Activated T-cell treated with anti-CD3 and anti-CD28 coated beads, Interleukin-2, amount 50 U/mL, for 48 hours (primary cell): ENCODE measurements at places on chromosomes 2 and 18.

- no peak for DNase-seq
Observed at GRCh38 chr18:56109757-56110156, 521.8 kb upstream of the TCF4 start.

- no peak for DNase-seq
Observed at GRCh38 chr2:48600204-48600813, 17.3 kb upstream of the GTF2A1L start.

GRCh38 chr2:162887902-162888301, 49.3 kb upstream of the KCNH7 start:
- no peak for DNase-seq

DNA sequence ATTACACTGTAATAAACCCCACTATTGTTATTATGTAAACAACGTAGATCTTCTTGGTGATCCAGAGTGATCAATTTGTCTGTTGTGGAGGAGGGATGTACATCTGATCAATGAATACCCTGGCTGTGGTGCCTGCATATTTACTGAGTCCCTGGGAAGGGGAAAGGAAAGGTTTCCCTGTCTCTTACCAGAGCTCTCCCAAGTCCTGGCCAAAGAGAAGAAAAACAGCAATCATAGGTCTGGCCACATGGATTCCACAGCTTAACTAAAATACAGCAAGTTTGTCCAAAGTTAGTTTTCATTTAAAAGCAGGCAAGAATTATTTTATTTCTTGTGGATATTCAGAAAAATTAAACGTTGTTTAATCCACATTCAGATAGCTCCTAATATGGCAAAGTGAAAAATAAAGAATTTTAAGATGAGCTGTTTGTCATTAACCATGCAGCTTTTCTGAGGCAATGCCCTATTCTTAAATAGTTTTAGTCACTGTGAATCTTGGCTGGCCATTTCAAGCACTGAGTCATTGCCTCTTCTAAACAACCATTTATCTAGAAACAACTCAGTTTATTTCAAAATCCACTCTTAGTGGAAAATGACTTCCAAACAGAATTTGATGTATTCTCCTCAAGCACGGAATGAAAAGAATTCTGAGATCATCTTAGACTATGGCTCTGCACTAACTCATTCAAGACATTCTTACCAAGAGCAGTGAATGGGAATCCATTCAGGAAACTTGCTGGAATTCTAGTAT, 1004.4 kb upstream of the CDH2 start:
- DNase-seq, result no peak

DNA sequence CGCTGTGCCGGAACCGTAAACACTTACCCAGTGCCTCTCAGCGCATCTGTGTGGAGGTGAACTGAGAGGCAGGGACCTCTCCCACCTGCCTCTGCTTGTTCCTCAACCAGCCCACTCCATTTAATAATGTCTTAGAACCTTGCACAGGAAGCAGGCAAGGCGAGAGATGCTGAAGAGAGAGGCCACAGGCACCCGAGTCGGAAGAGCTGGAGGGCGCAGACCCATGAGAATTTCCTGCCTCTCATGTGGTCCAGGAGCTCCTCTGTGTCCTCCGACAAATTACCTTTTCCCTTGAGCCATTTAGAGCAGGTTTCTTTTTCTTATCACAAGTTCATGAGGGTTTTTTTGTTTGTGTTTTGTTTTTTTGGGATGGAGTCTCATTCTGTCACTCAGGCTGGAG, 4.9 kb upstream of the RFX8 start:
- DNase-seq, result no peak

GRCh38 chr2:231294571-231295362, 96.3 kb downstream of the ARMC9 start:
- no peak for DNase-seq

DNA sequence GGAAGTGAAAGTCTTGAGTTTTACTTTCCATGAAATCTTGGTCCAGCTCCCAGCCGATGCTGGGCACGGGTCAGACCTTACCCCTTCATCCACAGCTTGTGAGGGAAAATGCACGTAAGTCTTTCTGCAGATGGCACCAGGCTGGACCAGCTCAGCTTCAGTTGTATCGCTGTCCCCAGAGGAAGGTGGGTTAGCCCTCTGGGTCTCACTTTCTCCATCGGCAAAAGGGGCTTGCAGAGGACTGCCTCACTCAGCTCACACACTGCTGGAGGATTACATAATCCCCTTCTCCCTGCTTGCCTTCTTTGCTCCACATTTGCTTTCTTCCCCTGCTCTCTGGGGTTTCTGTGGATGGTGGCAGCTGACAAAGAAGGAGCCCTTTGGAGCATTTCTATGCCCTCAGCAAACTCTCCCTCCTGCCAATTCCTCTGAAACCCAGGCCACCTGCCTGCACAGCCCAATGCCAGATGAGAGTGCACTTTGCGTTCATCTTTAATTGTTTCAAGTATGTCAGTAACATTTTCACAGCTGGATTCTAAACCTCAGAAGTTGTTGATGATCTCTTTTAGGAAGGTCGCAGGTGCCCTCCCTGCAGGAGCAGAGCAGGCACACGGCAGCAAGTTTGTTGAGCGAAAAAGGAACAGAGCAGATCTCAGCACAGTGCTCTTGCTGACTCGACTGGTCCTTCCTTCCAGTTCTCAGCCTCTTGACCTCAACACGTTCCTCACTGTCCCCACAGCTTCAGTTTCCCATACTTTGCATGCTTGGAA, 155.6 kb upstream of the GLI2 start:
- DNase-seq, result no peak

DNA sequence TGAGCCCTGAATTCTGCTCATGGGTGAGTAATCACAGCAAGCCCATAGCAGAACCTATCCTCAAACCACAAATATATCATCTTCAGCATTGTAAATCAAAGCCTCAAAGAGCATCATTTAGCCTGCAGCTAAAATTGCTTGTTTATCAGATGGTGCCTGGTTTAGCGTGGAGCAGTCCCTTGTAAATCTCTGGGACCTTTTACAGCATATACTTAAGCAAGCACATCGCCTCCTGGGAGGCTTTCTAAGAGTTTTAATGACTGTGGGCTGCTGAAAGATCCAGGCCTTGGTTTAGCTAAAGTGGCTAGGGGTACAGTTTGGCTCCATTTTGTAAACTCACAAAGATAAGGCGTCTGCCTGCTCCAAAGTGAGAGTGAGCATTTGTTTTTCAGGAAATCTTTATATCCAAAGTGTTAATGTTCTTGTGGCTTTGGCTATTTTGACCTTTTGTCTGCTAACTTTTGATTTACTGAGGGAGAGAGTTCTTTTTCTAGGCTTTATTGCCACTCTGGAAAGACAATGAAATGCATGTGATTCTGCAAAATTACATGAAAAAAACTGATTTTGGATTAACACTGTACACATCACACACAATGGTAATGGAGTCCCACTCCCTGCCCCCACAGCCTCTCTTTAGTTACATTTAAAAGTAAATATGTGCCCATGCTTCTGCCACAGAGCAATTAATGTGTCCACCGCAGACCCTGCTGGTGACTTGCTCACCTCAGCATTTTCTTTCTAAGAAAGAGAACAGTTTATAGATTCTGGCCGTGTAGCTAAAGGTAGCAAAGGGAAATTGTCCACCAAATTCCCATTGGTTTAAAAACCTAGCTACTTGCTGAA, 194.8 kb downstream of the LNPK start:
- DNase-seq, result no peak

GRCh38 chr2:167489325-167489724, 601.0 kb downstream of the XIRP2 start:
- no peak for DNase-seq

DNA sequence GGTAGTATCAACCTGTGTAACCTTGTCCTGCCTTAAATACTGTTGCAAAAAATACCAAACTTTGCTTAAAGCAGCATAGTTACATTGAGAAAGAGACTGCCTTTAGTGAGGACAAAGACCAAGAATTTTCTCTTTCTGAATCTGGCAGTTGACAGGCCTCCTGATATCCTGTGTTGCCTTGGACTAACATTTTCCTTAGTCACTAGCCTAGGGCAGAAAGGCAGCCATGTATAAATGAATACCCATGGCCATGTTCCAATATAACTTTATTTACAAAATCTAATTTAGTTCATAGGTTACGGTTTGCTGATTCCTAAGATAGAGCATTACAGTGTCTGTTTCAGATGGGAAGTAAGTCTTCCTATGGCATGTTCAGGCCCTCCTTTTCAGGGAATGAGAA, 895.4 kb downstream of the CNTNAP5 start:
- no peak for DNase-seq

DNA sequence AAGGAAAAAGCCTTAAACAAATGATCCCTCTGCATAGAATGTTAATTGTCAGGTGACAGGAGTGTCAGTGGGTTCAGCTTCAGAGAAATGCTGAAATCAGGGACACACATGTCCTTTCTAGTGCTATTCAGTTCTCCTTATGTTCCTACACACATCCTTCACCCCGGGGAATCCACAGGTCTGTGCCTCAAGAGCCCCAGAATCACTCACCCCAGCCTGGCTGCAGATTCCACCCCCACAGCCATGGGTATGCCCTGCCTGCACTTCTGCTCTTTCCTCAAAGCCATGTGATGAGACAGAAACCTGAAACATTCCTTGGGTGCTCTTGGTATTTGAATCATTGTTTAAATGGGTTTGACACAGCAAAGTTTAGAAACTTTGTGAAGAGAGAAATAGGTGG, 27.4 kb upstream of the FZD7 start:
- no peak for DNase-seq

DNA sequence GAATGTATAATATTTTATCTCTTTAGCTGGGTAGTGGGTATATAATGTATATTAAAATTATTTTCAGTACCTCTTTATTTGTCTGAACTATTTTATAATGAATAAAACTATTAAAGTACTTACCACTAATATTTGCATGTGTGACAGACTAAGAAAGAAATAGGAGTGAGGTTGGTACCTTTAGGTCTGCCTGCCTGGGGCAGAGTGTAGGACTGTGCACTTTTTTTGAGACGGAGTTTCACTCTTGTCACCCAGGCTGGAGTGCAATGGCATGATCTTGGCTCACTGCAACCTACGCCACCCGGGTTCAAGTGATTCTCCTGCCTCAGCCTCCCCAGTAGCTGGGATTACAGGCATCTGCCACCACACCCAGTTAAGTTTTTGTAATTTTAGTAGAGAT, 18.8 kb downstream of the NCOA1 start:
- no peak for DNase-seq

DNA sequence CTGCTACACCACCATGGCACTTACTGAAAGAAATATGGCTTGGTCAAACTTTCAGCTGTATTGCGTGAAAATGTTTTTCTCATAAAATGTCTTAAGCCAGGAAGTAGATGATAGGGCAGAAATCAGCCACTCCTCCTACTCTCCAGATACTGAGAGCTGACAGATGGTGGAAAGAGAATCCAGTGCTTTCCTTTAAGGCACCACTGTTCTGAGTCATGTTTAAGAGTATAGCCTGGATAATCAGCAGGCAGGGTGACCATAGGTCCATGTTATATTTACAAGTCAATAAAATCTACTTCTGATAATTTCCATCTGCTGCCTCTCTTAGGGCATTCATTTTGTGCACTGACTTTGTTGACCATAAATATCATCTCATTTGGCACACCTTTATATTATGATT, 21.9 kb downstream of the ARPC2 start:
- no peak for DNase-seq

GRCh38 chr2:239073745-239074530, 226.1 kb downstream of the TWIST2 start:
- no peak for DNase-seq

- no peak for DNase-seq
Observed at GRCh38 chr18:32460171-32460731, 10.4 kb downstream of the GAREM1 start.

GRCh38 chr2:66495788-66496640, 61.1 kb downstream of the MEIS1 start:
- no peak for DNase-seq

DNA sequence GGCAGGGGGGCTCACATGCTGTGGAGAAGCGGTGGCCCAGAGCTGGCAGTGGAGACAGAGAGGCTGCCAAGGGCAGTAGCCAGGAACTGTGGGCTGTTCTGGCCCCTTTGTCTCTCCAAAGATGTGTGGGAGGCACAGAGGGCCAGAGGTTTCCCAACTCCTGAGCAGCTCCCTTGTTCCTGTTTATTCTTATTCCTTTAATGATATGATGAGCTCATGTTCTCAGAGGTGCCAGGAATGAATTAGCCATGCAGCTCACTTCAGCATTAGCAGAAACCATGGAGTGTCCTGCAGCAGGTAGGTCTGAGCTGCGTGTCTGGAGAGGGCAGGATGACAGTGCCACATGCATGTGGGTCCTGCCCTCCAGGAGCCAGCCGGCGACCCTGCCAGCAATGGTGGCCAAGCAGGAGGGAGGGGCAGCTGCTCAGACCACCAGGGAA, 77.9 kb upstream of the FZD7 start:
- DNase-seq, result no peak

DNA sequence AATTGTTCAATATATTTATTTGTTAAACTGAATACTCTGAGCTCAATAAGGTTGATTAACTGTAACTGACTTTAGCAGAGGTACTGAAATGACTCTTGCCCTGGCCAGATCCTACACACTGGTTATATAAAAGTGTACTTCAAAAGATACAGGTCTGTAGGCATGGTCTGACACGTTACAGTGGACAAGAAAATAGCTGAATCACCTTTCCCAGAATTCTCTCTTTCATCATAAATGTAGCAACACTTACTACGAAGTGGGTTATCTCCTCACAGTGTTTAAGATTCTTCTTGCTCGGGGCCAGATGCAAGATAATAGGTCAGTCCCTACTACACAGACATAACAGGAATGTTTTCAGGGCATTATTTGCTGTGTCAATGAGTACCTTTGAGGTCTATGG, 107.0 kb upstream of the ZC3H15 start:
- DNase-seq, result no peak

DNA sequence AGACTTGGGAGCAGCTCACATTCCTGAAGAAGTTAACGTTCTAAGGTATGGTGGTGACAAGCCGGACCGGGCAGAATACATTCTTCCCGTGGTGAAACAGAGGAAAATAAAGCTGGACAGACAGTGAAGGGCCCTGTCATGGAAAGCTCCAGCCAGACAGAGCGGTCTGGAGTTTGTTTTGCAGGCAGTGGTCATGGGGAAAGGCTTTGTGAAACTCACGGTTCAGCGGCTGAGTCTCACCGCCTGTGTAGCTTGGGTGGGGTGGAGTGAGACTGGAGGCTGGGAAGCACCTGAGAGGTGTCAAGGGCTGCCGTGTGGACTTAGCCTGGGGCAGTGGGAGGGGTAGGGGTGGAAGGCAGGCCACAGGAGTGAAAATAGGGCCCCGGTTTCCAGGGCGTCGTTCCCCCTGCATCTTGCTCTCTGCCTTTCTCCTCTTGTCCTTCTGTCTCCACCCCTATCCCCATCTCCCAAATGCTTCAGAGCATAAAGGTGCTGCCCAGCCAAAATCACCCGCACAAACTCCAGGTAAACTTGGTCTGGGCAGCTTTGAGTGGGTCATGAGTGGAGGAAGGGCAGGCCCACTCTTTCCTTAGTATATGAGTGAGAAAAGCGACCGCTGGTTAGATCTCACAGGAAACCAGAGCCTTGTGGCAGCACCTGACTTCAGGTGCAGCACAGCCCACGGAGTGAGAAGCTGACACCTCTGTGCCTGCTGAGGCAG, 11.4 kb upstream of the SLC20A1 start:
- DNase-seq, result no peak
